ENCODE measurements at places on chromosomes 16 and 17. TPM values are rescaled to one million over a fixed set of nuclear protein-coding genes. Genes with fewer than 3 reads are reported as not detected.

Gene SLC38A8
- not detected for polyA plus RNA-seq

Gene KRTAP4-1
- not detected for polyA plus RNA-seq

Gene ITGA2B
- 0.59 TPM for polyA plus RNA-seq

Gene OSGIN1
- 17.7 TPM for polyA plus RNA-seq

Gene VAT1L
- 0.54 TPM for polyA plus RNA-seq

DNA sequence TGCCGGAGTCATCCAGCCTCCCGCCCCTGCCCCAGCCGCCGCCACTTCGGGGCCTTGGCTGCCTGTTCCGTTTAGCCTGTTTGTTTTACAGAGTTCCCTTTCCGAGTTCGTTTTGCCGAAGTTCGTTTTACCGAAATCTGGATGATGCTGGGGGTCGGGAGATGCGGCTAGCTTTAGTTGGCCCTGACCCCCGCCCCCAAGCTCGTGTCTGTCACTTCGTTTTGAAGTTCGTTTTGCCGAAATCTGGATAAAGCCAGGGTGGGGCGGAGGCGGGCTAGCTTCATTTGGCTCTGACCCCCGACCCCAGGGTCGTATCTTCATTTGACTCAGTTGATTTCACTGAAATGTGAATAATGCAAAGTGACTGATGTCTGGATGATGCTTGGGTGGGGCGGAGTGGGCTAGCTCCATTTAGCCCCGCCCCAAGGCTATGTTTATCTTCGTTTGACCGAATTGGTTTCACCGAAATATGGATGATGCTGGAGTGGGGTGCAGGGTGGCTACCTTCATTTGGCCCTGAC, 591 bp downstream of the PSMD7 start:
- peaks cover 8% of the 10 kb centered on the region for H3K36me3 ChIP-seq
- H3K27me3 ChIP-seq = no peaks in the 10 kb centered on the region
- H3K4me1 ChIP-seq = peaks cover 5% of the 10 kb centered on the region
- H3K4me3 ChIP-seq = peak overlapping the region; percentile 94

GRCh38 chr17:58344791-58345157, 7.2 kb downstream of the SUPT4H1 start:
- H3K4me1 ChIP-seq = no peaks in the 10 kb centered on the region
- H3K36me3 ChIP-seq = peaks cover 13% of the 10 kb centered on the region
- DNase-seq = no peak

GRCh38 chr16:86549076-86549892, 5.8 kb downstream of the MTHFSD start:
- H3K4me1 ChIP-seq = peaks cover 2% of the 10 kb centered on the region
- H3K36me3 ChIP-seq = peaks cover 10% of the 10 kb centered on the region
- no peak for DNase-seq
- no peak overlapping the region for H3K4me3 ChIP-seq

DNA sequence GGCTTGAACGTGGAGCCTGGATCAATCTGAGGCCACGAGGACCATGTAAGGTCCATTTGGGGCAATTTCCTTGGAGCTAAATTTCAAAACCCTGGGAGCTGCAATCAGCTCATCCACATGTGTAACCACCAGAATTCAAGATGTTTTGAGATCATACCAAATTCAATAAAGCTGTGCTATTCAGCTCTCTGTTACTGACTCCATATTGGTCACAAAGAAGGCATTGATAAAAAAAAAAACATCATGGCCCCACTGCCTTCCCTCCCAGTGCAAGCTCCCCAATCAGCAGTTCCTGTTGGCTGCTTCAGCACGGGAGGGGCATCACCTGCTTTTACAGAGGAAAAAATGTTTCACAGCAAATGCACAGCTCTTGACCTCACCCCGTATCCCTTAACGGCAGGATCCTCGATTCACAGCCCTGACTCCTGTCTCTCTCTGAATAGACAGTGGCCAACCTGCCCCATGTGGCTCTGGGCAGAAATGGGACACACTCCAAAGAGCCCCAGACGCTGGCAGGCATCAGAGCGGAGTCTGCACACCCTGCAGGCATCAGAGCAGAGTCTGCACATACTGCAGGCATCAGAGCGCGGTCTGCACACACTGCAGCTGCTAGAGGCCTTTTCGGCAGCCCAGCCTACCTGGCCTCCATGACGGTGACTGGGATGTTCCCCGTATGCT, 37.1 kb downstream of the FANCA start:
- H3K36me3 ChIP-seq = peaks cover 63% of the 10 kb centered on the region
- no peak overlapping the region for H3K4me3 ChIP-seq
- H3K27ac ChIP-seq = no peak overlapping the region

DNA sequence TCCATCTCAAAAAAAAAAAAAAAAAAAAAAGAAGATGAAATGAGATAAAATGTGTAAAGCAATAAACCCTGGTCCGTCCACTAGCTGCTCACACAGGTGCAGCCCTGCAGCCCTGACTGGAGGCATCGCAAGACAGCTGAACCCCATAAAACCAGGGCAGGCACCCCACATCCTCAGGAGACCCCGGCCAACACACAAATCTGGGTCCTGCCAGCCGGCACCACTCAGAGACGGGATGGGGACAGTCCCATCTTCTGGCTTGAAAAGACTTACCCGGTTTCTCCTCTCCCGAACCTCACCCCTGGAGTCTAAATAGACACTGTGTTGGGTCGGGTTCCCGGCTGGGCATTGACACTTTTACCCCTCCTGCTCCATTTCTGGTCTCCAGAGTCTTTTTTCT, 52.7 kb upstream of the TNRC6C start:
- no peaks in the 10 kb centered on the region for H3K4me1 ChIP-seq
- DNase-seq = no peak
- H3K4me3 ChIP-seq = no peak overlapping the region

- H3K4me1 ChIP-seq = no peaks in the 10 kb centered on the region
- H3K27ac ChIP-seq = no peak overlapping the region
Observed at GRCh38 chr17:31171701-31172100, 76.9 kb downstream of the NF1 start.

DNA sequence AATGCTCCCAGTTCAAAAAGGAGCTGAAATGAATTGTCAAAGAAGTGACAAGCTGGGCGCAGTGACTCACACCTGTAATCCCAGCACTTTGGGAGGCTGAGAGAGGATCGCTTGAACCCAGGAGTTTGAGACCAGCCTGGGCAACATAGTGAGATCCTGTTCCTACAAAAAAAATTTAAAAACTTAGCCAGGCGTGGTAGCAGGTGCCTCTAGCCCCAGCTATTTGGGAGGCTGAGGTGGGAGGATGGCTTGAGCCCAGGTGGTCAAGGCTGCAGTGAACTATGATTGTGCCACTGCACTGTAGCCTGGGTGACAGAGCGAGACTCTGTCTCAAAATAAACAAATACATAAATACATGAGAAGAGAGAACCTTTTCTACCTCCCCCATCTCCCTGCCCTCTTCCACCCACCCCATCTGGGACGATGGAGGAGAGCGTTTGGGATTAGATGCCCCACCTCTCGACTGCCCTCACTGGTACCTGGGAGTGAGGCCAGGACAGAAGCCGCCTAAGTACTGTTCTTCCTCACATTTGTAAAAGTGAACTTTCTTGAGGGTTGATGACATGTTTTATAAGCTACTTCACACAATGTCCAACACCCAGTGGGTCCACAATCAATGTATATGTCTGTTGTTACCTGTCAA, 2.4 kb downstream of the IL4R start:
- peak overlapping the region; percentile 79 for H3K4me3 ChIP-seq
- H3K36me3 ChIP-seq = no peaks in the 10 kb centered on the region
- peak overlapping the region; percentile 5 for H3K27ac ChIP-seq
- DNase-seq = no peak

GRCh38 chr17:32482568-32483320, 4.0 kb upstream of the CDK5R1 start:
- H3K4me3 ChIP-seq = no peak overlapping the region
- no peaks in the 10 kb centered on the region for H3K4me1 ChIP-seq
- DNase-seq = no peak
- H3K27ac ChIP-seq = no peak overlapping the region
- H3K27me3 ChIP-seq = no peaks in the 10 kb centered on the region
- H3K36me3 ChIP-seq = peaks cover 45% of the 10 kb centered on the region

GRCh38 chr17:79690466-79690865, 40.3 kb upstream of the ENPP7 start:
- peaks cover 1% of the 10 kb centered on the region for H3K4me1 ChIP-seq
- no peaks in the 10 kb centered on the region for H3K27me3 ChIP-seq
- H3K4me3 ChIP-seq = no peak overlapping the region
- no peaks in the 10 kb centered on the region for H3K36me3 ChIP-seq
- no peak for DNase-seq
- H3K27ac ChIP-seq = no peak overlapping the region

- H3K27me3 ChIP-seq = no peaks in the 10 kb centered on the region
- no peak overlapping the region for H3K4me3 ChIP-seq
- H3K4me1 ChIP-seq = no peaks in the 10 kb centered on the region
- no peak overlapping the region for H3K27ac ChIP-seq
Observed at GRCh38 chr17:19343671-19344151, 18.8 kb downstream of the B9D1 start.

GRCh38 chr16:19522760-19523159, 862 bp upstream of the GDE1 start:
- no peak overlapping the region for H3K4me3 ChIP-seq
- no peaks in the 10 kb centered on the region for H3K36me3 ChIP-seq
- DNase-seq = no peak
- H3K4me1 ChIP-seq = peaks cover 24% of the 10 kb centered on the region
- H3K27me3 ChIP-seq = no peaks in the 10 kb centered on the region
- no peak overlapping the region for H3K27ac ChIP-seq

DNA sequence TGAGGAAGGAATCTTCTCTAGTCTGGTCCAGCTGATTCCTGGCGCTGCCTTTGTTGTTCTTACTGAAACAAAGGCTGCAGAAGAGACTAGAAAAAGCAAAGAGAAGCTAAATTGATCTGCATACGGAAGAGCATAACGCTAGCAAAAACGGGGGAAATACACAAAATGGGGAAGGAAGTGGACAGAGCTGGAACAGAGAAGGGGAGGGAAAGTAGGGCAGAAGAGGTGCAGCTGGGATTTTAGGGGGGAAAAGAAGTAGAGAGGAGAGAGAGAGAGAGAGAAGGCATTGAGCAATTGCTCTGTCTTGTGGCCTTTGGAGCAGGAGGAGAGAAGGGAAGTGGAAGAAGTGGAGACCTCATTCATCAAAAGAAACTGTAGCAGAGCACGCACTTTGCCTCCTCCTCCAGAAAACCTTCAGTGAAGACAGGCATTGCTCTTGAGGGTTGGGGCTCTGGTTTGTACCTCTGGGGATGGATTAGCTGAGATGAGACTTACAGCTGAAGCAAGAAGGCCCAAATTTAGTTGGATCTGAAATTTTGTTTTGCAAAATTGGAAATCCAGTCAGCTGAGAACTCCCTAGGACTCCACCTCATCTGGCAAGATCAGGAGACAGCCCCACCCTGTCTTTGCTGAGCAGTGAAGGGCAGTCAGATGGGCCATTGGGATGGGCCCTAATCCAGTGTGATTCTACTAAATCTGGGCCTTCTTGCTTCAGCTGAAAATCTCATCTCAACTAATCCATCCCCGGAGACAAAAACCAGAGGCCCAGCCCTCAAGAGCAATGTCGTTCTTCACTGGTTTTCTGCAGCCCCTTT, 55.8 kb downstream of the CDRT4 start:
- peak overlapping the region; percentile 76 for H3K27ac ChIP-seq
- no peak for DNase-seq
- no peaks in the 10 kb centered on the region for H3K36me3 ChIP-seq
- H3K27me3 ChIP-seq = no peaks in the 10 kb centered on the region
- peaks cover 8% of the 10 kb centered on the region for H3K4me1 ChIP-seq
- no peak overlapping the region for H3K4me3 ChIP-seq

GRCh38 chr17:63550817-63551639, 751 bp downstream of the DCAF7 start:
- H3K4me1 ChIP-seq = no peaks in the 10 kb centered on the region
- H3K27me3 ChIP-seq = no peaks in the 10 kb centered on the region
- DNase-seq = peak; percentile 35
- H3K36me3 ChIP-seq = peaks cover under 1% of the 10 kb centered on the region

DNA sequence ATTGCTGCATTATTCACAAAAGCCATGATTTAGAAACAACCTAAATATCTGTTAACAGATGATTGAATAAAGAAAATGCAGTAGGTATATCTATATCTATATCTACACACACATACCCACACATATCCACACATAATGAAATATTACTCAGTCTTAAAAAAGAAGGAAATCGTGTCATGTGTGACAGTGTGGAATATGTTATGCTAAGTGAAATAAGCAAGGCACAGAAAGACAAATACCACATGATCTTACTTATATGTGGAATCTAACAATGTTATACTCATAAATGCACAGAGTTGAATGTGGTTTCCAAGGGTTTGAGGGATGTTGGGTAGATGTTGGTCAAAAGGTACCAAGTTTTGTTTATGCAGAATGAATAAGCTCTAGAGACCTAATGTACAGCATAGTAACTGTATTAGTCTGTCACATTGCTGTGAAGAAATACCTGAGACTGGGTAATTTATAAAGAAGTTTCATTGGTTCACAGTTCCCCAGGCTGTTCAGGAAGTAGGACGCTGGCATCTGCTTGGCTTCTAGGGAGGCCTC, 156.1 kb downstream of the FTO start:
- no peak overlapping the region for H3K27ac ChIP-seq
- no peak for DNase-seq
- H3K4me3 ChIP-seq = no peak overlapping the region
- H3K36me3 ChIP-seq = no peaks in the 10 kb centered on the region

DNA sequence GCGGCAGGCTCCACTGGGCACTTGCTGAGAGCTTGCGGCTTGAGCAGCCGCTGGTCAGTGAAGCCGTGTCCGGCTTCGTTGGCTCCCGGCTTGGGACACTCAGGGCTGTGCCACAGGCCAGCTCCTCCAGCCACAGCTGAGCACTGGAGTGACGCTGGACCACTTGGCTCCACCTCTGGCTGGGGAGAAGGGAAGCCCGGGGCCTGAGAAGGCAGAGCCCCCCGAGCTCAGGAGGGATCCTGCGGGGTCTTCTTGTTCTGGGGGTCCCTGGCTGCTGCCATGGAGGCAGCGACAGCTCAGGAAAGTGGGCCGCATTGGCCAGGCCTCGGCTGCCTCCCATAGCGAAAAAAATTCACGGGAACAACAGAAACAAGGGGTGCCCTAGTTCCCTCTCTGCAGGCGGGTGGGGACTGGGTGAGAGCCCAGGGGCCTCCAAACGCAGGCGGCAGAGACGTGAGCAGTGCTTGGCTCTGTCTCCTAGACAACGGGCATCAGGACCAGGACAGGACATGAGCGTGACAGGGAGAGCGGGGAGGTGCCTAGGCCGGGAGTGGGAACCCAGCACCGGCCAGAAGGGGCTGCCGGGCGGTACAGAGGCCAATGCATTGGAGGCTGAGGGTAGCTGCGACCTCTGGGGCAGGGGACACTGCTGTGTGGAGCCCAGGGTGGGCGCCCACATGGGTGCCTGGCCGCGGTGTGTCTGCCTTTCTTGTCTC, 37.7 kb downstream of the SLC7A5 start:
- DNase-seq = no peak
- peaks cover 70% of the 10 kb centered on the region for H3K36me3 ChIP-seq
- no peaks in the 10 kb centered on the region for H3K4me1 ChIP-seq
- H3K27ac ChIP-seq = no peak overlapping the region

- H3K27ac ChIP-seq = no peak overlapping the region
- no peaks in the 10 kb centered on the region for H3K4me1 ChIP-seq
- peaks cover 5% of the 10 kb centered on the region for H3K27me3 ChIP-seq
- no peak for DNase-seq
Observed at GRCh38 chr17:46795379-46795952, 23.0 kb downstream of the WNT3 start.

- H3K27ac ChIP-seq = no peak overlapping the region
- no peaks in the 10 kb centered on the region for H3K27me3 ChIP-seq
- H3K4me3 ChIP-seq = no peak overlapping the region
- DNase-seq = no peak
Observed at GRCh38 chr17:2435181-2435741, 34.4 kb upstream of the MNT start.
